ENCODE measurements at places on chromosomes 13 and 19.

- no peak for DNase-seq
Observed at GRCh38 chr19:15556634-15557181, 48.4 kb downstream of the CYP4F22 start.

DNA sequence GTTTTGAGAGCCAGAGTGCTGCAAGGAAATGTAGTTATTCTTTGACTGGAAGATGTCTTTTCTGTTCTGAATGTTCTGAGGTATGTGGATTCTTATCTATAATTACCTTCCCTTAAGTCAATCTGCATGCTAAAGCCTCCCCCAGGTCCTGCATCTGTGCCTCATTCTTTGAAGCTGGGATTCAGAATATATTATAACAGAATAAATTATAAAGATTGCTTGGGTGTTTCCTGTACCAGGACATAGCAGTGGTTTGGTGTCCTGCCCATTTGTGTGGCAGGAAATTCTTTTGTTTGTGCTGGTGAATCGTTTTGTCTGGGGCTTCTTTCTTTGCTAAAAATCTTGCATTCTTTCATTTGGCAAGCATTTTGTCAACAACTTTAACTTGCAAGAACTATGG is 60.2 kb downstream of the ITGBL1 start:
- no peak for DNase-seq

DNA sequence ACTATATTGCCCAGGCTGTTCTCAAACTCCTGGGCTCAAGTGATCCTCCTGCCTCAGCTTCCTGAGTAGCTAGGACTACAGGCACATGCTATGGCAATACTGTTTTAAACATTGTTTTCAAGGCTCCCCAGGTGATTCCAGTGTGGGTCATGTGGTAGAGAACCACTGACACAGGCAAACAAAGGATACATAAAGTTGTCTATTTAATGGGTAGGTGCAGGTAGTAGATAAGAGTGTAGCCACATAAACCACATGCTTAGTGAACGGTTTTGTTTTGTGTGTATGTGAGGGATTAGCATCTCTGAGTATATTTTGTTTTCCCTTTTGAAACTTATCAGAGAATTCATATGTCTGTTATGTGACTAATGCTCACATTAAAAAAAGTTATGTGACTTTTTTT is 36.7 kb downstream of the USPL1 start:
- DNase-seq: no peak

DNA sequence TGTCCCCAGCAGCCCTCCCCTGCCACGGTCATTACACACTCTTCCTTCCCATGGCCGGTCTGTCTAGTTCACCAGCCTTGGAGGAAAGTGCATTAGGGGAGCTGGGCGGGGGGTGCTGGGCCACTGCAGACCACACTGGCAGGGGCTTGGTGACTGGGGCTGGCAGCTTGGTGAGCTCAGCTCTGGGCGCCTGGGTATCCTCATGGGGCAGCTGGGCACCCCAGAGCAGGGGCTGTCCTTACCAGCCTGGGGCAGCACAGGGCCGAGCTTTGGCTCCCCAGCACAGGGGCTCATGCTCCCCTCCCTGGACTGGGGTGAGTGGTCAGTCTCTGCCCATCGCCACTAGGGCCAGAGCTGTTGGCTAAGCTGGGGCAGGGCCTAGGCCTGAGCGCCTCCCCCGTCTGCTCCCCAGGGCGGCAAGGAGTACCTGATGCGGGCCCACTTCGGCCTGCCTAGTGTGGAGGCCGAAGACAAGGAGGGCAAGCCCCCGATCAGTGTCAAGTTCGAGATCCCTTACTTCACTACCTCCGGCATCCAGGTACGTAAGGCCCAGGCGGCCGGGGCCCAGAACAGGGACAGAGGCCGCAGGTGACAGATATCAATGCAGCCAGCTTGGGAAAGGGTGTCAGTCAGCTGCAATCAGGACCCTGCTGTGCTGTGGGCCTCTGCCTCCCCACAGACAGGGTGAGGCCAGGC is 35.5 kb downstream of the AP1M1 start:
- no peak for DNase-seq
